ENCODE measurements at places on chromosomes 11 and 22.

GRCh38 chr11:28976801-28977145 is 868.6 kb downstream of the METTL15 start:
- no peak for DNase-seq

- no peak for DNase-seq
These were observed 7.6 kb downstream of the ZNF70 start for GRCh38 chr22:23743303-23743705.

GRCh38 chr11:56911312-56911711 is 77.4 kb upstream of the OR5AK2 start:
- no peak for DNase-seq

- DNase-seq = no peak
These were observed 14.0 kb upstream of the AMPD3 start for GRCh38 chr11:10441091-10441490.

DNA sequence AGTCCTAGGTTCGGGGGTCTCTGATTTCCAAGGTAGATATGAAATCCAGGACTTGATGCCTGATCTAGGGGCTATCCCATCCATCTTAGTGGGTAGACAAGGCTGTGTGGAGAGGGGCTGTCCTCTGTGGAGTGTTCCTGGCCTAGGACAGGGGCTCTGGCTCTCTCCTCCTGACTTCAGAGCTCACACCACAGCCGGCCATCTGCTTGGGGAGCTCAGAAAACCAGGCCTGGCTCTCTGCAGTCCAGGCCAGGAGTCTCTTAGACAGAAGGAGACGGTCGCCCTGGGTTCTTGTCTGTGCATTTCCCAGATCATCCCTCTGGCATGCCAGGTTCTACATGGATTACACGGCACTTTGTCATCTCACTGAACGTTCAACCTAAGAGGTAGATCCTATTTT is 17.9 kb downstream of the TUB start:
- no peak for DNase-seq

DNA sequence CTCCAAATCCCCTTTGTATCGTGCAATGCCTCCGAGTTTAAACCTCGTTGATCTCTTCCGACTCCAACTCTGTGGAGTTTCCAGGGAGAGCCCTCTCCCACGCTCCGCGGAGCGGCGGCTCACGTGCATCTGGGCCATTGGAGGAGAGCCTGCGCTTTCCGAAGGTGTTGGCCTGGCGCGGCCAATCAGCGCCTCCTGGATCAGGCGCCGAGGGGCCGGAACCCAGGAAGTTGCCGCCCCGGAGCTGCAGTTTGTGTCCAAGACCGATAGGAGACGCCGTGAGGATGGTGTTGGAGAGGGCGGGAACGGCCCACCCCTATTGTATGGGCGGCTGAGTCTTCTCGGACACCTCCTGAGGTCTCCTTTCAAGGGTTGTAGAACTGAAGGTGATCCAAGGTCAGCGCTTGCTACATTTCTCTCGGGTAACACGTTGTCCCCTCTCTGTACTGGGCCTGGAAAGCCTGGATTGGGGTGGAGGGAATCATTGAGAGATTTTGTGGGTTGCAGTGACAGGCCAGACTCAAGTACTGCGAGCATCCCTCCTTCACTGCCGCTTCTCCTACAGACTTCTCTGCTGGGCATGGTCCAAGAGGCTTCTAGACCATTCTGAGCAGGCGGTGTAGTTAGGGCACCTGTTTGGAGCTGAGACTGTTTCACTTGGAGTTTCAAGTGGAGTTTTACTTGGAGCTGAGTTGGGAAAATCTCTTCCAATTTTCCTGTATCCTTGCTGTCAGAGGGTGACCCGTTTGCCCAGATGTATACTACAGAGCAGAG is 1.7 kb downstream of the ADAMTS15 start:
- no peak for DNase-seq

- DNase-seq = no peak
These were observed 50.6 kb upstream of the ARFGAP3 start for GRCh38 chr22:42907404-42908373.

GRCh38 chr11:77173494-77173893 is 45.4 kb downstream of the MYO7A start:
- DNase-seq = no peak

GRCh38 chr22:35172442-35172841 is 84.9 kb upstream of the HMGXB4 start:
- DNase-seq = no peak

GRCh38 chr11:1233351-1234053 is 10.6 kb downstream of the MUC5B start:
- no peak for DNase-seq

GRCh38 chr11:81278991-81279390 is 1454.7 kb downstream of the FAM181B start:
- no peak for DNase-seq

DNA sequence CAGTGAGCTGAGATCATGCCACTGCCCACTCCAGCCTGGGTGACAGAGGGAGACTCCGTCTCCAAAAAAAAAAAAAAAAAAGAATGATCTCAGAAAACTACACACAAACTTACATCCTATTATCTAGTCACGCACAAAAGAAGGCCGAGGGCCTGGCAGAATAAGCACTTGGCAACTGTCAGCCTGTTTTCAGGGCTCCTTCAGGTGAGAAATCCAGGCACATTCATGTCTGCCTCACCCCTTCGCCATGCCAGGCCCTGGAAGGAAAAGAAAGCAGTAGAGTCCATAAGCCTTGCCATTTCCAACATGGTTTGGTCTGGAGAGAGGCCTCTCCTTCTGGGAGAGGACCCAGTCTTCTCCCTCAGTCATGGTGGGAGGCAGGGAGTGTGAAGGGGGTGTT is 30.9 kb downstream of the C11orf58 start:
- no peak for DNase-seq

GRCh38 chr11:86586307-86586706 is 86.1 kb downstream of the ME3 start:
- DNase-seq = no peak

DNA sequence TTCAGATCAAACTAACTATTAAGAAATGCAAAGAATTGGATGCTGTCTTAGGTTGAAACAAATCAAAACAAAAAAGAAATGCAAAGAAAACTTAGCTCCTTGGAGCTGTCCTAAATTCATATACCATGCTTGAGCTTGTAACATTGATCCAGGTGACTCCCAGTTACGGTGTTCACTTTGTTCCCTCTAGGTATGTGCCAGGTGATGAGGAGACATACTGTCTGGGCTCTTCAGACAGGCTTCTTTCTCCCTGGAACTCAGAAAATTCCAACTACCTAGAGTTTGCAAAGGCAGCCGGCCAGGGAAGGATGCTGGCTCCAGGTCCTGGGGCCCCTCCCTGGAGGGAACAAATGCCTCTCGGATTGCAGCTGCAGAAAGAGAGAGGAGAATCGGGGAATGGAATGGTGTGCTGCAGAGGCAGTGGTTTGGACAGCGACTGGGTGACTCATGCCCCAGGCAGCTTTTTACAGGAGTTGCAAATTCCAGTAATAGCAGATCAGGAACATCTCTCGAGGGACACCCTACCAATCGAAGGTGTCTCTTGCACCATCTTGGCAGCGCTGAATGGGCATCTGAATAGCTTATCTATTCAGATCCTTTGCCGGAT is 12.3 kb upstream of the ASPHD2 start:
- DNase-seq = no peak

All from stimulated activated CD4-positive, alpha-beta T cell treated with anti-CD3 and anti-CD28 coated beads, TNF-alpha, amount 100 ng/mL, for 1 hour (primary cell).